Heart left ventricle (tissue), 16 donors: ENCODE measurements at places on chromosomes 3 and 15.
A peak's percentile ranks its signal among the peaks of the same experiment; 100 is the strongest.

- no peak for DNase-seq
These were observed 115.6 kb upstream of the MANF start for GRCh38 chr3:51269466-51269865.

GRCh38 chr3:71310359-71310979 is 273.1 kb downstream of the FOXP1 start:
- peak; percentile 77 for DNase-seq

DNA sequence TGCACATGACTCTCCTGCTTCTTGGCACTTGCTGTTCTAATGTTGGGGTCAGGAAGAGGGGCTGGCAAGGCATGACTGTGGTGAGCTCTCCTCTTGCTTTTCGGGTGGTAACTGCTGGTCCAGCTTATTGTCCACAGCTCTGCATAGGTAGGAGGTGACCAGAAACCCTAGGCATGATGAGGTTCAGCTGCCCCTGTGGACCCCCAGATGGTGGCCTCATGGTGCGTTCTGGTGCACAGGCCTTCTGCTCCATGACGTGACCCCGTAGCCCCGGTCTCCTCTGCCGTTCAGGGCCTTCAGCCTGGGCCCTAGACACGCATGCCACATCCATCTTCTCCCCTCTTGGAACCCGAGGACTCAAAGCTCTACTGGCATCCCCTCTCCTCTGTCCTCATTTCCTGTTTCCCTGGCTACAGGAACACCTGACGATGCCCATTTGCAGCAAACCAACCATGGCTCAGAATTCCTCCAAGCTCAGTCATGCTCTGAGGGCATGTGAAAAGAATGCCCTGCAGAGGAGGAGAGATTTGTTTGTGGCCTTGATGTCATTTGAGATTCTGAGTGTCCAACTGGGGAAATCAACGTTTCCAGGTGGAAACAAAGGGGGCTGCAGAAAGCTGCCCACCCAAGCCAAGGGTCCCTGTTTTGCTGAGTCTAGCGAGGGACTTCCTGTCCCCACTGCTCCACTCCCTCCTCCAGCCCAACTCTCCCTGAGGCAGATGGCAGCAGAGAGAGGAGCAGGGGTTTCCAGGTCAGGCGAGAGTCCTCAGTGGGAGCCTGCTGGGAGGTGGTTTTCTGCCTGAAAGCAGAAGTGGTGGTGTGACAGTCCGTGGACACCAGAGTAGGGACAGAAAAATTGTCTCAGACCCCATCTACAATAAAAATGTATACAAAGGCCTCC is 198.7 kb upstream of the LYSMD4 start:
- DNase-seq, result no peak

GRCh38 chr15:64739156-64739555 is 36.2 kb downstream of the RBPMS2 start:
- DNase-seq, result no peak

GRCh38 chr3:11832981-11833905 is 13.4 kb downstream of the TAMM41 start:
- DNase-seq, result no peak

GRCh38 chr15:77081971-77082370 is 11.1 kb upstream of the TSPAN3 start:
- no peak for DNase-seq

DNA sequence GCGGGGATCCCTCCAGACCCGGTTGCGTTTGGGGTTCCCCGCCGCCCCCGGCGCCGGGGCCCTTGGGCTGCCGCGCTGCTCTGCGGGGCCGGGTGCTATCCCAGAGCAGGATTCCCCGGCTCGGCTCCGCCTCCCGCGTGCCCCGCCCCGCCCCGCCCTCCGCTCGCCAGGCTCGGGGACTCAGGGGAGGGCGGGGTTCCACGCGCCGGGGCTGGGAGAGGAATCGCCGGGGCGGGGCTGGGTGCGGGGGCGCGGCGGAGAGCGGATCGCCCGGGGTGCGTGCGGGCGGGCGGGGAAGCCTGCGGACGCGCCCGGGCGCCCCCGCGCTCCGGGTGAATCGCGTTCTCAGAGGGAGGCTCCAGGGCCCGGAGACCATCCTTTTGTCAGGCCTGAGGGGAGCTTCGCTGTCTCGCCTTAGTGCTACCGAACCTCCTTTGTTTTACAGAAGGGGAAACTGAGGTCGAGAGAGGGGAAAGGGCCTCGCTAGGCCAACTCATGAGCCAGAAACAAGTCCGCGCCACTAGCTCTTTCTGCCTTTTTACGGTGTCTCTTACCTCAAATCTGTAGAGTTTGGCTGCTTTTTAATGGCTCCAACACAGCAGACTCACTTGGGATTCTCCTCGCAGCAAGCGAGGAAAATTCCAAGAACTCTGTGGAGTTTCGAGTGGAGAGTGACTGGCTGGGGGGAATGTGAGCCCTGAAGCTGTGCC is at the start of gene TMEM158:
Gene TMEM158, minus strand, starts transcription at position 82 of the 710 bp plus-strand sequence. CDS start 260 bp downstream, outside the sequence.
- DNase-seq, result peak; percentile 91

DNA sequence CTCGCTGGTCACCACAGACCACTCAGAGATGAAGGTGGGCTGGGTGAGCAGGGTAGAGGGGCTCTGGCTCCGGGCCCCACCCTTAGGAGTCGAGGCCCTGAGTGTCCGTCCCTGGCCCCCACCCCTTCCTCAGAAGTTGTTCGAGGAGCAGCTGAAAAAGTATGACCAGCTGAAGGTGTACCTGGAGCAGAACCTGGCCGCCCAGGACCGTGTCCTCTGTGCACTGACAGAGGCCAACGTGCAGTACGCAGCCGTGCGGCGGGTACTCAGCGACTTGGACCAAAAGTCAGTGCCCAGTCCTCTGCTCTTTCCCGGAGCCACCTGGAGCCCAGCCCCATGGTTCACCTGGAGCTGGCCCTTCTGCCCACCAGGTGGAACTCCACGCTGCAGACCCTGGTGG is 28.5 kb downstream of the PTPN23 start:
- DNase-seq, result no peak

DNA sequence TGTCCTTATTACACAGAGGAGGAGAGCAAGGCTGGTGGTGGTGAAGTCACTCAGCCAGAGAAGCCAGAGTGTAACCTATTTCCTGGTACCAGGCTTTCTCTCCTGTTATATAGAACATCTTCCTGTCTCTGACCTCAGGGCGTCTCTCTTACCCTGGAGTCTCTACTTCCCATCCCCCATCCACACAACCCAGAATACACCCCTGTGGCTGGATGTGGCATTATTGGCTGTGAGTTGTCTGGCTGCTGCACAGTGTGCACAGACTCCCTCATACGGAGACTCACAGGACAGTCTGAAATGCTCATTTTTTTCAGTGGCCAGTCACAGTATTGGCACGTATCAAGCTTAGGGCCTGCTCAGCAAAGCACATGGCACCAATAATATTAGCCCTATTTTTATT is 8.6 kb downstream of the PODXL2 start:
- no peak for DNase-seq

DNA sequence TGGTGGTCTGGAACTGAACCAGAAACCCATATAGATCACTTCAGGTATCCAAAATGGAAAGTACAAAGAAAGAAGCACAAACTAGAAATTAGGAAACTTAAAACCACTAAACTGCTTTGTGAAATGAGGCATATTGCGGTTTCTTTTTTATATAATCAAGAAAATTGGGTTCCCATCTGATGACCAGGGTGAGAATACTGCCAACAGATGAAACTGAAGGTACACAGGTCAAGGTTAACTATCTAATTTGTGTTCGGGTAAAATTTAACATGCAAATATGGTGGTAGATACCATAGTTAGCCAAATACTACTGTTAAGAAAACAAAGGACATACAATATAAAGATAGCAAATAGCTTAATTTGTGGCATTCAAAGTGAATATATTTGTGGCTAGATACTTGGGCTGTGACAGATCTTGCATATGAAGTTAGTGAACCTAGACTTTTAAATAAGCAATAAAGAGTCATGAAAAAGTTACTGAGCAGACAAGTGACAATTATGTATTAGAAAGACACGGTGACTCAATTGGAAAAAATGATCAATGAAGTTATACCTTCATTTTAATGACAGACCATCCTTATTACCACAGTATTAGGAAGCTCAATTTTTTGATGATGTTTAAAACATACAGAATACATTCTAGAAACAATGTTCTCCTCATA is 127.4 kb downstream of the NR2E3 start:
- DNase-seq, result no peak

GRCh38 chr15:96303503-96304056 is 26.9 kb upstream of the NR2F2 start:
- no peak for DNase-seq

- no peak for DNase-seq
These were observed 56.5 kb downstream of the ACAD9 start for GRCh38 chr3:128935922-128936321.

GRCh38 chr3:100103558-100104441 is 10.5 kb downstream of the FILIP1L start:
- no peak for DNase-seq

- DNase-seq, result no peak
These were observed 243.1 kb downstream of the TLE3 start for GRCh38 chr15:69854521-69855181.

GRCh38 chr15:90586948-90587347 is 57.2 kb downstream of the CRTC3 start:
- DNase-seq, result no peak

- no peak for DNase-seq
These were observed 52.0 kb upstream of the ATG7 start for GRCh38 chr3:11220230-11220629.

DNA sequence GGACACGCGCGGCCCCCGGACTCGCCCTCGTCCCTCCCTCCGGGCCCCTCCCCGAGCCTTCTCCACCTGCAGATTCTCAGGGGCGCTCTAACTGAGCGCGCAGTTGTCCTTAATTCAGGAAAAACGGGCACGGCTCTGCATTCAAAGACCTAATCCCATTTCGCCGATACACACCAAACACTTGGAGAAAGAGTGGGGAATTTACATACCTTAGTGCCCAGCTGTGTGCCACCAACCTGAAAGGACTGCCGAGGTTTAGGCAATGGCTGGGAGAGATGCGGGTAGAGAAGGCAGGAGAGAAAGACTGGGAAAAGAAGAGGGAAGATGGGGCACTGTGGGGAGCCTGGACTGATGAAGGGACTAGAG is 21.8 kb downstream of the IGDCC3 start:
- DNase-seq, result no peak

DNA sequence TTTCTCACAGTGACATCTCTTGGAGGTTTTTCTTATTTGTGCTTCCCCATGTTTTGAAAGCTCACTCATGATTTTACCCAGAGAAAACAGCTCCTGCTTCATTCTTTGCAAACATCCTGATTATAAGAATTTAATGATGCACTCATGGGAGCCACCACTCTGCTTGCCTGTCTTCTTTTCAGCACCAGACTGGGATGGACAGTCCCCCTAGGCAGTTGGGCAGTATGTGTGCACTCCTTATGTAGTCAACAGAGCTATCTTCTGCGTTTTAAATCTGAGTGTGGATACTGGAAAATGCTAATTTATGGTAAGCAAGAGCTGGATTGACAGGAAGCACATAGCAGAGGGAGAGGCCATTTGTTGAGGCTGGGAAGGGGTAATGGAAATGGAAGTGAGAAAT is 276.1 kb downstream of the AGBL1 start:
- DNase-seq, result no peak

GRCh38 chr15:69551391-69552056 is 98.9 kb downstream of the RPLP1 start:
- no peak for DNase-seq

- no peak for DNase-seq
These were observed 304.1 kb downstream of the MCTP2 start for GRCh38 chr15:94535298-94536048.

- peak; percentile 33 for DNase-seq
These were observed 40.9 kb downstream of the CBLB start for GRCh38 chr3:105827959-105828358.

GRCh38 chr3:58625196-58625824 is 41.3 kb downstream of the FAM3D start:
- no peak for DNase-seq

GRCh38 chr3:95752199-95752598 is 1062.2 kb upstream of the EPHA6 start:
- no peak for DNase-seq

DNA sequence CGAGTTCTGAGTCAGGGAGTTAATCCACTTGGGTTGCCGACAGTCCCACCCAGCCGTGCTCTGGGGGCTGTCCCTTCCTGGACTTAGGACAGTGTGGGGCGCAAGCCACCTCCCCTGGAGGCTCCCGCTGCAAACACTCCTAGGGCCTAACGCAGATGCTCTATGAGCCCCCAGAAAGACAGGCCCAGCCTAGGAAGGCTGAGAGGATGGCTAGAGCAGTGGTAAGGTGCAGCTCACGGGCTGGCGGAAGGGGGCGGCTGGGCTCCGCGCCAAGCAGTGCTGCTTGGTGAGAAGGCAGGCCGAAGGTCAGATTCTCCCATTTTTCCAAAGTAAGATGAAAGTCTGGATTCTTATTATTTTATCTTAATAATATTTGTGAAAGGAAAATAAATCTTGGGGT is 84.6 kb upstream of the ALDH1L1 start:
- peak; percentile 20 for DNase-seq

GRCh38 chr15:60620708-60621107 is 141.8 kb upstream of the ICE2 start:
- no peak for DNase-seq

DNA sequence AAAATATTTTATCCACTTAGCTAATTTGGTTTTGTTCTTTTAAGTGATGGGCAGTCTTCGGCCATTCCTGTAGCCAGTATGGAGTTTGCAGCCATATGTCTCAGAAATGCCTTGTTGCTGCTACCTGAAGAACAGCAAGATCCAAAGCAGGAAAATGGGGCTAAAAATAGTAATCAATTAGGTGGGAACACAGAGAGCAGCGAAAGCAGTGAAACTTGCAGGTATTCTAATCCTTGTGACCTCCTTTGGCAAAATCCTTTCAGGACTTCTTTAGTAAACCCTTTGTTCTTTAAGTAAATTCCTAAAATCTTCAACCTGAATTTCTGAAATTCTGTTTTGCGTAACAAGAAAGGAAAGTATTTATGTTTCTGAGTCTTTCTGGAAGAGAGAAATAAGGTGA is 49.8 kb downstream of the CNOT10 start:
- DNase-seq, result no peak

GRCh38 chr3:155553326-155553725 is 191.5 kb downstream of the PLCH1 start:
- no peak for DNase-seq

DNA sequence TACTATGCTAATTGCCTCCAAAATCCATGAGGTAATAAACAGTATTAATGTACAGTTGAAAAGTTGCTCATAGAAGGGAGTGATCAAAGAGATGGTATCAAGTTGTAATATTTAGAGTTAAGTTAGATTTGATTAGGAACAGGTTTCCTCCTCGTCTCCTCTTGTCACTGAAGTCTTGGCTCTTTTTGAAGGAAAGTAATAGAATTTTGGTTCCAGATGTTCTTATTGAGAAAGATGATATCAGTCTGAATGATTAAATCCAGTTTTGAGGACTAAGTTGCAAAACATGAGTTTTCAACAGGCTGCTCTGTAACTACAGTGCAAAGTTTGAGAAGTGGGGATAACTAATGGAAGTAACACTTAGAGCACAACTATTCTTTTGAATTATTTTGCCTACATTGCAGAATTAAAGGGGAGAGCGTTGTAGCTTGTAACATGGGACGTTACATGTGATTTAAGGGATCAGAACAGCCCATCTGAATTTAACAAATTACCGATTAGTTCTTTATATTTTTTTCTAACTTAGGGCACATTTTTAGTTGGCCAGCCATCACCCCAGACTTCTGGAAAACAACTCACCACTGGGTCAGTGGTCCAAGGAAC is 48.3 kb downstream of the MAP6D1 start:
- no peak for DNase-seq

GRCh38 chr3:4503050-4503449 is 9.9 kb downstream of the ITPR1 start:
- DNase-seq, result no peak
